ENCODE measurements at places on chromosomes 7 and 10.

DNA sequence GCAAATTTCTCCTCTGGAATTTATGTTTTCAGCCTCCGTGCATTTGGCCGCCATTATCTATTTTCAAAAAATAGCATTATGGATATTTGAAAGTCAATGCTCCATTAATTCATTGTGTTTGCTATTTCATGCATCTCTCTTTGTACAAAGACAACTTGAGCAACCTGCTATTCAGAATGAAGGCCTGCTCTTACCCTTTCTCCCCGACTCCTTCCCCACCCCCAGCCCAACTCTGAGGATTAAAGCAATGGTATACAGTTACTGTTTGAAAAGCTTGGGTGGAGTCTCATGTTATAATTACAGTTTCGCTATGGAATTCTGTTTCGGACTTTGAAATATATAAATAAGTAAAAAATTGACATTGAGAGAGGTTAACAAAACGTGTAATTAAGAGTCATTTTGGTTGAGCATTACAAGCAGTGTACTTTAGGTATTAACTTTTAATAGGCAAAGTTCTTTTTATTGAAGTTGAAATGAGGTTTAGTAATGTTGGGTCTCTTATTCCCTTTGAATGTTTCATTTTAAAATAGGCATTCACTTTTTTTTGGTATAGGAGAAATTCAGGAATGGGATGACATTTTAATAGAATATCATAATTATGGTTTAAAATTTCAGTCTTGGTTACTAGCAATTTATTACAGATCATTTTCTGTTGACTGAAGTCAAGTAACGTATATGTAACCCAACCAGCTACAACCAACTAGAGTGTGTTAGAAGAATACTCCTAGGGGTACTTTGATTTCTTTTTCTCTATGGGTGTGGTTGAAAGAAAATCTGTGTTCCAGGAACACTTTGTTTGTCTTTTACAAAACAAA, 93.1 kb downstream of the ARID5B start:
- DNase-seq: no peak

- DNase-seq: no peak
Observed at GRCh38 chr7:78472519-78472918, 673.9 kb downstream of the PHTF2 start.

- no peak for DNase-seq
Observed at GRCh38 chr10:119521443-119522204, 20.9 kb downstream of the RGS10 start.

- DNase-seq: no peak
Observed at GRCh38 chr10:26938578-26938977, 77.8 kb upstream of the ABI1 start.

DNA sequence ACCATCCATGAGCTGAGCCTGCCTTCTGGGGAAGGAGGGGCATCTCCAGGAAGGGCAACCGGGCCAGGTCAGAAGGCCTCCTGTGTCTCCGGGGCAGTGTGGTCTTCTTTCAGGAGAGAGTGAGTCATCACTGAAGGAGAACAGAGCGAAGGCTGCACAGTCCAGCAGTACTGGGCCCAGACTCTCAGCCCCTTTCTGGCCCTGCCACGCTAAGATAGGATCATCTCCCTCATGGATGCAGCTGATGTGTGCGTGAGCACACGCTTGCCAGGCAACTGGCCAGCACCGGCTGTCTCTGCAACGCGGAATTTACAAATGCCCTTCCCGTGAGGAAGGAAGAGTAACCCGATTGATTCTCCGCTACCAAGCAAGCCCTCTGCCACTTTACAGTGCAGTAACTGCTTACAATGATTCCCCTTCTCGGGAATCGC, 328.2 kb downstream of the TNS3 start:
- no peak for DNase-seq

- no peak for DNase-seq
Observed at GRCh38 chr10:29598851-29599311, 35.9 kb downstream of the SVIL start.

GRCh38 chr10:107492389-107492788, 327.9 kb upstream of the SORCS1 start:
- DNase-seq: no peak

DNA sequence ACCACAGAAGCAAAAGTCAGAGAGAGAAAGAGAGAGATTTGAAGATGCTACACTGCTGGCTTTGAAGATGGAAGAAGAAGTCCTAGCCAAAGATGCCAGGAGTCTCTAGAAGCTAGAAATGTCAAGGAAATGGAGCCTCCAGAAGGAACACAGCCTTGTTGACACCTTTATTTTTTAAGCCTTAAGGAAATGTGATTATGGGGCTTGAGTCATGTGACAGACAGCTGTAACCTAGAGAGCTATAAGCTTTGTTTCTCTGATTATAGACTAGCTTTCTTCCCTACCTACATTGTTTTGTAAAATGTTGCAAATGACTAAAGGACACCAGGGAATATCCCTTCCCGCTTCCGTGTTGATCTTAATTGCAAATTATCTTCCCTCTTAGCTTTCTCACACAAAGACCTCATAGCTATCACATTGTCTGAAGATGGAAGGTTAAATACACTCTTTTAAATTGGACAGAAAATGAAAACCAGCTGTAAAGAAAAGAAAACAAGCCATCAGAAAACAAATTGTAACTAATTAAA, 199.9 kb downstream of the ARHGAP12 start:
- DNase-seq: no peak

GRCh38 chr10:43077421-43078171, 727 bp downstream of the RET start:
- no peak for DNase-seq

Measured in effector memory CD8-positive, alpha-beta T cell (primary cell).